ENCODE measurements at places on chromosomes 6 and 20.
A peak's percentile ranks its signal among the peaks of the same experiment; 100 is the strongest.

GRCh38 chr6:15874326-15874725 is 211.5 kb upstream of the DTNBP1 start:
- DNase-seq: no peak

DNA sequence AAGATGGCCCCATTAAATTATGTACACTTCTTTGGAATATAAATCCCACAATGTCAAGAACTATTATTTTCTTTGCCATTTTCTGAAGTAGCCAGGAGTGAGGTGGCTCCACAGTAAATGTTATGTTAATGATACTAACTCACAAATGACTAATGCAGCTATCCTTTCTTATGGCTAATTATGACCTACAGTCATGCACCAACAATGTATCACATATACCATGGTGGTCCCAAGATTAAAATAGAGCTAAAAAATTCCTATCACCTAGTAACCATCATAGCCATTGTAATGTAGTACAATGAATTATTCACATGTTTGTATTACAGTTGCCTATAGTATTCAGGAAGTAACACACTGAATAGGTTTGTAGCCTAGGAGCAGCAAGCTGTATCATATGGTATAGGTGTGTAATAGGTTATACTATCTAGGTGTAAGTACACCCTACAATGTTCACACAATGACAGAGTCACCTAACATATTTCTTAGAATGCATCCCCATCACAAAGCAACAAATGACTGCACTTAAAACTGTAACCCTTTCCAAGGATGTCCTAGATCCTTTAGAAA is 15.3 kb downstream of the ECHDC1 start:
- DNase-seq: no peak

GRCh38 chr20:64098471-64099013 is 8.8 kb downstream of the NPBWR2 start:
- no peak for DNase-seq

GRCh38 chr6:107545763-107546162 is 55.8 kb downstream of the SOBP start:
- no peak for DNase-seq

DNA sequence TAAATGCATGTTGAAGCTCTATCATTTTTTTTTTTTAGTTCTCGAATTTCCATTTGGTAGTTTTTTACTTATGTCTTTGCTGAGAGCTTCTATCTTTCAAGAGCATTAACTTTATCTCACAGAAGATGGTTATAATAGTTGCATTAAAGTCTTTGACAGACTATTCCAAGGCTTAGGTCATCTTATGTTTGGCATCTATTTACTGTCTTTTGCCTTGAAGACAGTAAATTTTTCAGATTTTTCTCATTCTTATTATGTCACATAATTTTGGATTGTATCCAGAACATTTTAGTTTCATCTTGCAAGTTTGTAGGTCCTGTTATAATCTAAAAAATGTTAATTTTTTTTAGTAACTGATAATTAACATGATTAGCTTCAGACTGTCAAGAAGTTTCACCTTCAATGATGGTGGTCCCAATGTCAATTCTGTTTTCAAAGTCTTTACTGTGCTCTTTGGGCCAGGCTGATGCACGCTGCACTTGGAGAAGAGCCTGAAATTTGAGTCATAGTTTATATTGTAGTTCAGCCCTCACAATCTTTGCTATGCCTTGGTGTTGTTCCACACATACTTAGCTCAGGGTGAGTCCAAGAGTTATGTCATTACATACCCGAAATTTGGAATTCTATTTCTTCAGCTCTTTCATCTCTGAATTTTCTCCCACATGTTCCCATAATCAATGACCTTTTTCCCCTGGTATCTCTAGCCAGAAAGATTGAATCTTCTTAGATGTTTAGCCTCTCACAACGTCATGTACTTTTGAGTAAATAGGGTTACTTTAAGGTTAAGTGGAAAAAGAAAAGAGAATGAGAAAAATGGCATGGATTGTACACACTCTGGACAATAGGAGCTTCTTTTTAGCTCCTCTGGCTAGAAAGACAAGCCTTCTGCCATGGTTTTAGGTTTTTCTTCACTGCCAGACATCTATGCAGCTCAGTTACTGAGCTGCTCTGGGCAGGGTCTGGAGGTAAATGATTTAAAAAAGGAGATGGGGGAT is 110.3 kb upstream of the BTBD3 start:
- no peak for DNase-seq

- no peak for DNase-seq
These were observed 151.3 kb downstream of the DLL1 start for GRCh38 chr6:170139531-170139930.

DNA sequence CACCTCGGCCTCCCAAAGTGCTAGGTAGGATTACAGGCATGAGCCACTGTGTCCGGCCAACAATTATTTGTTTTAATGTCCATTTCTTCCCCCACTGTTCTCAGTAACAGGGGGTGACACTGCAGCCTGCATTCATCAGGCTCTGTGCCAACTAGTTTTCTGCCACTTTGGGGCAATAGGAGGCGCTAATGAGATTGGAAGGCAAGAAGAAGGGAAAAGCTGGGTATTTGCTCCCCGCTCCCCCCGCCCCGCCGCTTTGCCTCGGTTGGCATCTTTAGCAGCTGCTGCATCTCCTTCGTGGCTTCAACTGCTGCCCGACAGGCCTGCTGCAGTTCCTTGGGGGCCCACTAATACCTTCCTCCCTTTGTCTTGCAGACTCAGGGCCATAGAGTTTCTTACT is 35.0 kb upstream of the MDGA1 start:
- no peak for DNase-seq

GRCh38 chr20:34322267-34323105 is 19.3 kb upstream of the AHCY start:
- no peak for DNase-seq

GRCh38 chr20:21967481-21967880 is 262.0 kb downstream of the PAX1 start:
- no peak for DNase-seq

GRCh38 chr20:48791666-48792071 is 36.1 kb downstream of the PREX1 start:
- no peak for DNase-seq

- no peak for DNase-seq
These were observed 274.9 kb downstream of the HAO1 start for GRCh38 chr20:7665376-7665775.

DNA sequence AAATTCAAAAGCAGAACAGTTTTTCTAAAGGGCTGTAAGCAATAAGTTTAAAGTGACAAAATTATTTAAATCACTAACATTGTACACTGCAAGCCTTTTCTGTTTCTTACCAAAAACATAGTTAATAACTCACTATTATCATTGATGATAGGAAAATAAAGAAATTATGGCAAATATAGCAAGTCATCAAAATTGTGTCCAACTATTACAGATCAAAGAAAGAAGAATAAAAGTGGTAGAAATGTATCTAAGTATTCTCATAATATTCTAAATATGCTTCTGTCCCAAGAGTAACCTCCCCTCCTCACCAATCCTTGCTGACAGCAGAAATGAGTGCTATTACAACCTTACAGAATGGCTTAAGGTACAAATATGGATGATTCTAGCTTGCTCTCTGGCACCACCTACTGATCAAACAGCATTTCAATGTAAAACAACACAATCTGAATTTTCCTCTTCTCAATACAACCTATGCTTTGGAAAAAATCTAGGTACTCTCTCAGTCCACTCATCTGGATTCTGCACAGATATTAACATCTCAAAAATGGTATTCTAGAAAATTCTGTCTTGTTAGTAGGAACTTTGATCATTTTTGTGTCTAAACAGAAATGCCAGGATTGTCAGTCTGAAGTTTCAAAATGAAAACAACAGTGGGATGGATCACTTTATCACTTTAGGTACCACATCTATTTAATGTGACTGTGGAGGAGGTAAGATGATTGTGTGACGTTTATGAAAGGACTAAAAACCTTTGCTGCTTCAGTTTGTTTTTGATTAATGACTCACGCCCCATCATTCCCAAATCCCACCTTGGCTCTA is 40.9 kb downstream of the ZFP64 start:
- no peak for DNase-seq

DNA sequence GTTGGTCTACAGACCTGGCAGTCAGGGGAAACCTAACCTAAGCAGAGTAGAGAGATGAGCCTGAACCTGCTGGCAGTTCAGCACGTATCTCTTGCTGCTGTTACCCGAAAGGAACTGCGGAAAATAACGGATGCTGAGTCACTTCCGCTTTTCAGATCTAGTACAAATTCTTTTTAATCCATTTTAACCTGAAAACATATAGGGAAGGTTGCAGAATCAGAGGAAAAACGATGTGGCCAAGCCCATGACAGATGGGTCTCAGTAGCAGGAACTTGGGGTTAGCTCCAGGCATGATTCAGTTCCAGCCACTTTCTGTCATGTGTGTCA is 351.9 kb upstream of the PRND start:
- DNase-seq: peak; percentile 9

DNA sequence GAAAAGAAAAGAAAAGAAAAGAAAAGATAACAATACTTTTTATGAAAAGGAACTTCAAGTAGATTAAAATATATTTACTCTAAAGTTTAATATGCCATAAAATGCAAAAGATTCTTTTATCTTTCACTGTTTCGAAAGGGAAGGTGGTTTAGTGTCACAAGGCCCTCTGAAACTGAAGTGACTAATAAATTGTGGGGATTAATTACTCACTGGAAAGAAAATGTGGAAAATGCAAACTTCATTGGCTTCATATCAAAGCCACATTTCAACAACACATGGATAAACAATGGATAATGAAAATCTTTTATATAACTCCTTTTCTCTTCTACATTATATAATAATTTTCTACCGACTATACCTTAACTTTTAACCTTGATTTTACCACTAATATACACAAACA is 320.5 kb upstream of the RSPO3 start:
- DNase-seq: no peak

GRCh38 chr20:57868310-57868709 is 158.5 kb upstream of the PMEPA1 start:
- no peak for DNase-seq

DNA sequence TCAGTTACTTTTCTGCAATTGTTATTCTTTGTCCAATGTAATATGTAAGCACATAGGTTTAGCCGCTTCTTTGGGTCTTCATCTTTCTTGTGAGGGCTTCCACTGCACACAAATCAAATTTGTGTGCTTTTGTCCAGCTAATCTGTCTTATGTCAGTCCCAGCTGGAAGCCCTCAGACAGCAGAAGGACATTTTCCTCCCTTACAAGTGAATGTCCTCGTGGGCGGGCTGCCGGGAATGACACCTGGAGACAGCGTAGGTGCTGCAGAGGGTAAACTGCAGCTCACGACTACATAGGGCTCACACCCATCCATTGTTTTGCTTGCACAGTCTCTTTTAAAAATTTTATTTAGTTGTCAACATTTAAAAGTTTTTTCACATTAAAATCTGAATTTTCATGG is 24.6 kb upstream of the PPP1R14C start:
- DNase-seq: no peak

GRCh38 chr6:16993396-16993795 is 108.5 kb upstream of the STMND1 start:
- DNase-seq: no peak

DNA sequence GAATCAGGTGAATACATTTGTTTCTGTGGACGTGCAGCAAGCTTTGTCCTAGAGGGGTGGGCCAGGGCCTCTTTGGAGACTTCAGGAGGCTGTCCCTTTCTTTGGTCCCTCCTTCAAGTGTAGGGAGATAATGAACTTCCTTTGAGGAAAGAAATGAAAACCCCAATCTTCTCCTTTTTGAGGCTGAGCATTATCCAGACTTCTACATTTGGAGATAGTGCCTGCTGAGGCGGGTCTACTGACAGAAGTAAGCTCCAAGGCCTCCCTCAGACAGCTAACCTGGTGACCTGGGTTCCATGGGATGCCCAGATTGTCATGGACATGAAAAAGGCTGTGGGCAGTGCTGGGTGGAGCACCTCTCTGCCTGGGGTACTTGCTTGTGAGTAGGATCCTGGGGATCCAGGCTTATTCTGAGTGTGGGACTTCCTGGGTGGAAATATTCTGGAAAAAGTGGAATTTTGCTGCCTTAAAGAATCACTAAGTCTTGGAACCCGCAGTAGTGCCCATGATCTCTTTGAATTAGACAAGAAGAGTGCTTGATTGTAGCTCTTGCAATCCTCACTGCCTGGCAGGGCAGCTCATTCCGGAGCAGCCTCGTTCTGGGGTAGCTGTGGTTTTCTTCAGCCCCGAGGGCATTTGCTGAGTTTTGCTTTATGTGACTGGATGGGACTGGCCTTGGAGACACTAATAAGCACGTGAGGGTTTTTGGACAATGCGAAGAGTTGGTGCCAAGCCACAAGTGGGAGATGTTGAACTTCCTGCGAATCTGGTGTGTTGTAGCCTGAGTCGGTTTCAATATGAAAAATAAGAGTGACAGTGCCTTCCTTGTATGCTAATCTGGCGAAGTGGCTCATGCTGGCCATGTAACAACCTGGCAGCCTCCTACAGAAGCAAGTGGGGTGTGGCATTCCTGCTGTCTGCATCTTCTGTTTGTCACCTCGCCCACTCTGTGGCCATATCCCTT is 28.1 kb downstream of the SNRNP48 start:
- peak; percentile 12 for DNase-seq

DNA sequence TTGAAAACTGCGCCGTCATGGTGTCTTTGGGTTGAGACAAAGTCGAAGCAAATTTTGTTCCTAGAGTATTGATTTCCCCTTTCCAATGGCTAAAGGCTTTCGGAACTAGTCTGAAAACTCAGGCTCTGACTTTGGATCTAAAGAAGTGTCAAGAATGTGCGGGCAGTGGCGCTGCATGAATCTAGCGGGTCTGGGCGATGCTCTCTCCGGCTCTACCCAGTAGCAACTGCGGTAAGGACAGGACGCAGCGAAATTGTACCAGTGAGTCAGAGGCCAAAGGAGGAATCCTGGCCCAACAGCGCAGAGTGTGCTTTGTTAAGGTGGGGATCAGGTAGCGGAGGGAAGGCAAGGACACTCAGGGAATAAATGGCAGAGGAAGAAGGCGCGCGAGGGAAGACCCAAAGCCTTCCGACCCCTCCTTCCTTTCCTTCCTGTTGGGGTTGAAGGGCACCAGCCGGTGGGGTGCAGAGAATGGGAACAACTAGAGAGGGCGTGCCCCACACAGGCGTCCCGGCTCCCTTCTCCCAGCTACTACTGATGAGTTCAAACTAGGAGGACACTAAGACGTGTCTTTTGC is 32.1 kb downstream of the HLA-F start:
- no peak for DNase-seq

DNA sequence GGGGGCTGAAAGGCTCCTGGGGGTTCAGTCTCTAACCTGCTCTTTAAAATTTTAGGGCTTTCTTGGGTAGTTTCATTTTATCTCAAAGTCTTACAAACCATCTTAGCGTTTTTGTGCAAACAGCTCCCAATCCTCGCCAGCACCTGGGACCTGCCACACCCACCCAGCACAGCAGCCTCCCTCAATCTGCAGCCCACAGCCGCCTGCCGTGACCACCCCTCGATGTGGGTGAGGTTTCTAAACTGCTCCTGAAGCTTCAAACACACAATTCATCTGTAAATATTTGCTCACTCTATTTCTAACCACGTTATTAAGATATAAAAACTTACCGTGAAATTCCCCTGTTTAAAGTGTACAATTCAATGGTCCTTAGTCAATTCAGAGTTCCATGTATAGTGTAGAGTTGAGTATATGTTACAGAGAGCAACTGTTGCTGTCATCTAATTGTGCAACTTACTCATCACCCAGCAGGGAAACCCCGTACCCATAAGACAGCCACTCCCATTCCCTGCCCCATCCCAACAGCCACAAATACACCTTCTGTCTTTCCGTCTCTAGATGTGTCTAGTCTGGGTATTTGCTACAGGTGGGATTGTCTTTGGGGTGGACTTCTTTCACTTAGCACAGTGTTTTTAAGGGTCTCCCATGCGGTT is 381.0 kb downstream of the TAF4 start:
- no peak for DNase-seq

GRCh38 chr6:106272287-106272686 is 53.3 kb downstream of the ATG5 start:
- DNase-seq: no peak

All from stimulated activated CD8-positive, alpha-beta memory T cell treated with anti-CD3 and anti-CD28 coated beads, Interleukin-7, amount 100 ng/mL, for 48 hours (primary cell).